T follicular helper cell (primary cell): ENCODE measurements at places on chromosomes 7 and 10.
A peak's percentile ranks its signal among the peaks of the same experiment; 100 is the strongest.

DNA sequence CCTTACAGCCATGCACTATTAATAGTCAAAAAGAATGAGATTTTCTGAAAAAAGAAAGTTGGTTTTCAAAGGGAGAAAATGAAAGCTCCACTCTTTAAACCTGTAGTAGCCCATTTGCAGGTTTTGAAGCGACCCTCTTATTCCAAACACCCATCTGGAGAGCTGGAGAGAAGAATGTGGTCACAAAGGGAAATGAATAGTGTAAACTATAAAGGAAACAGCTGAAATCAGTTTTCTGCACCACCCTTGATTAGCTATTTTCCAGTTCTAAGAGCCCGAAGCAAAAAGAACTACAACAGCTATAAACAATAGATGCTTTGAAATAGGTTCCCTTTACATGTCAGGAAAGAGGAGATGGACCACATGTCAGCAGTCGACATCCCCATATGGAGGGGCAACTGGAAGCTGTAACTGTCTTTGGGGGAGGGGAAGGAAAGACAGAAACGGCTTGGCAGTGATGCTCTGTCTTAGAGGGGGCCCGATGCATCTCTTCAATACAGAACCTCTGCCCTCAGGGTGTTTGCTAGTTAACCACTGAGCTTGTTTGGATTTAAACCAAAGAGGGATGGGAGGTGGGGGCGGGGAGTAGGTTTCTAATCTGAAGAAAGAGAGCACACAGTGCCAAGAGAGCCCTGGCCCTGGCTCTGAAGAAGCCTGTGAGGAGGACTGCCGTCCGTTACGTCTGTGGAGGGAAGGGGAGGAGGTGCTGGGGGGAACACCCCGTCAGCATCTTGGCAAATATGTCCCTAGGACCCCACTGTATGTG, 55.3 kb downstream of the CPVL start:
- no peak for DNase-seq

GRCh38 chr7:15508258-15508657, 53.6 kb downstream of the AGMO start:
- DNase-seq = no peak

DNA sequence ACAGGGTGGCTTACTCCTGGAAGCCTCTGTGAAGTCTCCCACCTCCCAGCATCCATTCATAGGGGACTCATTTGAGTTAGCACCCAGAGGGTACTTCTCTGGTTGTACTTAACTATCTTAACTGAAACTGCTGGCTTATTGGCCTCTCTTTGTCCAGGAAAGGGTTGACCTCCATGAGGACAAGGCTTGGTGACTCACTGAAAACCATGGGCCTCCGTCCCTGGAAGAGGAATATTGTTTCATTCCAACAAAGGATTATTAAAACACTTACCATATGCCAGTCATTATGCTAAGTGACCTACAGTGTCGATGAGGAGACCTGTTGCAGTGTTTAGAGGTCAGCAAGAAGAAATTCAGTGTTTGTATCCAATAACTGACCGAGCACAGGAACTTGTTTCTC, 175.9 kb downstream of the PLPP4 start:
- no peak for DNase-seq

DNA sequence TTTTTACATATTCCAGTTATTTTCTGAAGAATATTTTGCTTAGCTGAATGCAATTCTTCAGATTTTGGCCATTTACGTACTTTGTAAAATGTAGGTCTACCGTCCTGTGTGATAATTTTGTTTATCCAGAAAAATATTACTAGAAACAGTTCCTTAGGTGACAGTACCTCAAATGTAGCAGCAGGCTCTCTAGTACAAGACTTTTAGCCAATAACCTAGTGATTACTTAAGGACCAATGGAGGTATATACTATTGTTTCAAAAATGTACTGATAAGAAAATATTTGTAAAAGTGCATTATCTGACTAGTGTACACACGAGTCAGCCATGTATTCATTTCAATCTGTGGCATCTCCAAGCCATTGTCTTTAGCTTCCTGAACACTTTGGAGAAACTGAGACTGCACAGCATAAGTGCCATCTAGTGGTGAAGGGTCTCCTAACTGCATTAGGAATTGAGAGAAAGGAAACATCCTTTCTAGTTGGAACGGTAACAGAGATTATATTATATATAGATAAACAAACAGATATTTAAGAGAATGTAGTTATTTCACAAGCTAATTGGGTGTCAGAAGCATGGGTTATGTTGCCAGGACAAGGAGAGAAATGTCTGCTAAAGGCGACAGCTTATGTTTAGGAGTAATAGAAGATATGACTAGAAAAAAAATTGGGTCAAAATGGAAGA, 23.7 kb downstream of the RTKN2 start:
- DNase-seq = peak; percentile 19

GRCh38 chr7:99440195-99440594, 1.5 kb downstream of the CPSF4 start:
- no peak for DNase-seq

- no peak for DNase-seq
Measured at GRCh38 chr7:132685277-132685676, 109.0 kb upstream of the PLXNA4 start.

DNA sequence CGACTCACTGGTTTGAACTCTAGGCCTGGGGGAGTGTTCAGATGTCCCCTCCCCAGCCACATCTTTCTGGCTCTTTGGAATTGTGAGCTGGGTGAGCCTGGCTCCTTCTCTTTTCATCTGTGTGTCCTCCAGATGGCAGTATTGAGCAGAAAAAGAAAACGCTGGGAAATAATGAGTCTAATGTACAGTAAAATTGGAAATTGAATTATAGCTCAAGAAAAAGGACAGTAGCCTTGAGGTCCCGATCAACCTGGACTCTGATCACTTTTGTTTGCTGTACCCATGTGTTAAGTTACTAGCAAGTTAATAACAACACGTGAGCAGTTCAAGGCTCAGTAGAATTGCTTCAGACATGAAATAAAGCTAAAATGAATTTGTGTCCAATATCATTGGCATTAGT, 77.9 kb downstream of the SNX10 start:
- peak; percentile 15 for DNase-seq

DNA sequence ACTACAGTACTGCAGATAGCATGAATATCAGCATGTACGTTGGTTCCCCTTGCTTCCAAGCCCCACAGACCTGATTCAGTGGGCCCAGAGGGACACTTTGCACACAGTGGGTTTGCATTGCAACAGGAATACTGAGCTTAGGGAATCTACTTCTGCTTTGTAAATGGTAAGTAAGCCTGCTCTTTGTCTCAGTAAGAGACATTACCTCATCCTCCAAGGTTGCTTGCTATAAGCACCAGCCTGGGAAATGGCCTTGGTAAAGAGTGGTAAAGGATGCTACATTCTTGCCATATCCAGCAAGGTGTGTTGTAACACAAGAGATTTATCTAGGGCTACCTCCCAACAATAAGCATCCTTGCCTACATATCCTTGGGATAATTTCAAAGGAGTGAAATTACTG, 730.5 kb downstream of the INHBA start:
- DNase-seq = no peak

GRCh38 chr7:155928583-155928982, 116.3 kb upstream of the SHH start:
- no peak for DNase-seq

GRCh38 chr7:42154173-42154572, 82.8 kb downstream of the GLI3 start:
- no peak for DNase-seq

DNA sequence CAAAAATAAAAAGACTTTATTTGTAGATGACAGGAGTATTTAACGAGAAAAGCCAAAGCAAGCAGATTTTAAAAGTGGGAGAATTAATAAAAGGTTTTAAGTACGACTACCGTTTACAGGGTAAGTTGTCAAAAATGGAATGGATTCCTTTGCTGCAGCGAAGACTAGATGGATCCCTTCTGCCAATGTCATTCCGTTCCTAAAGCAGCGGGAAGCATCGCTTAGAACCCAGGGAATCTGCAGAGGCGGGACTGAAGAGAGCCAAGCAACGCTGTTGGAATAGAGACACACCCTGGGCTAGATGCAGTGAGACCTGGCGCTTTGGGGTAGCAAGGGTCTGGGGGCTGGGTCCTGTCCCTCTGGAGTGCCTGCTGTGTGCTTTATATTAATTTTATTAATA, 303.1 kb upstream of the MKI67 start:
- DNase-seq = no peak

- no peak for DNase-seq
Measured at GRCh38 chr10:55410415-55410885, 609.4 kb upstream of the PCDH15 start.

- no peak for DNase-seq
Measured at GRCh38 chr10:31687663-31688482, 240.8 kb downstream of the ARHGAP12 start.

DNA sequence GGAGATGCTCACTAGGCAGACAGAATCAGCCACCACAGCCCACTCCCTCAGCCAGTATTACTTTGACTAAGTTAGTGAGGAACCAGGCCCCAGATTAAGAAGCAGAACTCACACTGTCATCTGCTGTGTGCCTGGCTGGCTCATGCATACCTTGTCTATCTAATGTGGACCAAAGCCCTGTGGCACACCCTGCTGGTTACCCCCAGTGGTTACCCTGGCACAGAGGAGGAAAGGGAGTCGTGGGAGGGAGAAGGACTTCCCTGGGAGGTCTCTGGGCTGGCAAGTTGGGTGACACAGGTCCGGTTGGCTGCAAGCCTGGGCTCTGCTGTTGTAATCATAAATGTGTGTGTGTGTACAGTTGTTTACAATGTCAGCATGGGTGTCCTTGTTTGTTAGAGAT, 7.5 kb upstream of the SH2D4B start:
- peak; percentile 25 for DNase-seq

DNA sequence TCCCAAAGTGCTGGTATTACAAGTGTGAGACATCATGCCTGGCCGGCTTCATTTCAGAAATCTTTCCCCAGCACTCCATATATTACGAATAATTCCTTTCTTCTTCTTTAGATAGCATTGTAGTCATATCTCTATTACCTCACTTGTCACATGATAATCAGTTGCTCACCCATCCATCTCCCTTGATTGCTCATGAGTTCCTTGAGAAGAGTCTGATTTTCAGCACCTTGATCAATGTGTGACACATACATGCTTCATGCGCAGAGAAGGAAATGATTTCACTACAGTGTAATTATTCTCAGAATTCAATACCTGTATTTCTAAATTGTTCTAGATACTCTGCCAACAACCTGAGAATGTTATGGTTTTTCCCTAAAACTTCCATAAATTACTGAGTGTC, 26.7 kb upstream of the GGCT start:
- DNase-seq = no peak

GRCh38 chr7:15836651-15837050, 150.2 kb upstream of the MEOX2 start:
- DNase-seq = no peak
